ENCODE measurements at places on chromosomes 12 and 14.

DNA sequence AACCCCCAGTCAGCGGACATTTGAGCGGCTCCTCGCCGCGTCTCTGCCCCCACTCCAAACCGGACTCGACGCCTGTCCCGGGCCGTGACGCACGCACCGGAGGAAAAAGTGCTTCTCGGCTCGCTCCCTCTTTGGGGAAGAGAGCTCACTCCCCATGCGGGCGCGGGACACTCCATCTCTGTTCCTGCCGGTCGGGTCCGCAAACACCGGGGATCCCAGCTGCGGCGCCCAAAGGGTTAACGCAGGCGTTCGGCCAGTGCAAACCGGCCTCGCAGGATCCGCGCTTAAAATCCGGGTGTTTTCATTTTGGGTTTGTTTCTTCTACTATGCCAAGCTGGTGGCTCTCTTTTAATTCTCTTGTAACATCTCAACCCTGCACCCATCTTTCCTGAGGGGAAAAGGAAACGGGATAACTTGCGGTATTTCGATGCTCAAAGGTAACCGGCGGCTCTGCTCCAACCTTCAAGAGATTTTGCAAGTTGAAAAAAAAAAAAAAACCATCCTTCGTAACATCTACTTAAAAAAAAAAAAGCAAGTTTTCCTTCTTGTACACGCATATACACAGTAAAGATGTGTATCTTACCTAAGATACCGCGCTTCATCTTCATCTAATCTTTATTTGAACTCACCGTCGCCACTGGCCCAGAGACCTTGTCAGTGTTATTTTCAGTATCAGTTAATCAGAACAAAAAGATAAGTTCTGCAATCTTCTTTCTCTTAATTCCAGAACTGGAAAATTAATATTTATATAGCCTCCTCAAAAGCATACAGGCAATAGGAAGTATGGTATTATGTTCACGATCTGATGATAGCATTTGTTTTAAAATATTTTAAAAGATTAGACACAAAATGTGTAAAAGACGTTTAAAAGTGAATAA, 1.6 kb upstream of the ATP2B1 start:
- DNase-seq, result peak; percentile 86

GRCh38 chr12:124563401-124563800, 4.0 kb downstream of the NCOR2 start:
- no peak for DNase-seq

DNA sequence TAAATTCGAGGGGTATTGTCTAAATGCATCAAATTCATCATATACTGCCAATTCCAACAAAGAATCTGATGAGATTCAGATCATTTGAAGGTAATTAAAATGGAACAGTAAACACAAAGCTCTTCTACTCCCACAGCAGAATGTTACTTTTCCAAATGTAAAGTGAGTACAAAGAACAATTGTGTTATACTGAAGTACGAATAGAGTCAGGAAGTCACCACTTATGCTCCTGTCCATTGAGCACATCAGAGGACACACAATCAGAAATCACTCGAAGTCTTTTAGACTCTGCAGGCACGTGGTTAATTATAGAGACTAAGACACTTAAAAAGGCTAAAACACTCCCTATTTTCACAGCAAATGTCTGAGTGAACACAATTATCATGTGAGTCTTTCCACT, 388.5 kb upstream of the MIS18BP1 start:
- DNase-seq, result no peak

DNA sequence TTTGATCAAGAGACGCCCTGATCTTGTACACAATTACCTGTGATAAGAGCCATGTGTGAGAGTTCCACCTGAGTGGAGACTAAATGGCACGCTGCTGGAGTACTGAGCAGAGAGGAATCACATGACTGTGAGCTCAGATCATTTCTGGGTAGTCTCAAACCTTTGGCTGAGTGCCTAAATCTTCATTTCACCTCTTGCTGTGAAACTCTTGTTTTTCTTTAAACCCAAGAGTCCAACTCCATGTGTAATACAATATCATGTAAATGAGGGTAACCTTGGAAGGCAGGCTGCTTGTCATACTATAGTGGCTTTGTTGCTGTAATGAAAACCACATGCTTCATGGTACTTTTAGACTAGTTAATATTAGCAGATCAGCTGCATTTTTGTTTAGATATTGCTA, 156.9 kb downstream of the CAND1 start:
- DNase-seq, result no peak

- no peak for DNase-seq
Observed at GRCh38 chr14:54275997-54276725, 120.6 kb upstream of the CDKN3 start.

DNA sequence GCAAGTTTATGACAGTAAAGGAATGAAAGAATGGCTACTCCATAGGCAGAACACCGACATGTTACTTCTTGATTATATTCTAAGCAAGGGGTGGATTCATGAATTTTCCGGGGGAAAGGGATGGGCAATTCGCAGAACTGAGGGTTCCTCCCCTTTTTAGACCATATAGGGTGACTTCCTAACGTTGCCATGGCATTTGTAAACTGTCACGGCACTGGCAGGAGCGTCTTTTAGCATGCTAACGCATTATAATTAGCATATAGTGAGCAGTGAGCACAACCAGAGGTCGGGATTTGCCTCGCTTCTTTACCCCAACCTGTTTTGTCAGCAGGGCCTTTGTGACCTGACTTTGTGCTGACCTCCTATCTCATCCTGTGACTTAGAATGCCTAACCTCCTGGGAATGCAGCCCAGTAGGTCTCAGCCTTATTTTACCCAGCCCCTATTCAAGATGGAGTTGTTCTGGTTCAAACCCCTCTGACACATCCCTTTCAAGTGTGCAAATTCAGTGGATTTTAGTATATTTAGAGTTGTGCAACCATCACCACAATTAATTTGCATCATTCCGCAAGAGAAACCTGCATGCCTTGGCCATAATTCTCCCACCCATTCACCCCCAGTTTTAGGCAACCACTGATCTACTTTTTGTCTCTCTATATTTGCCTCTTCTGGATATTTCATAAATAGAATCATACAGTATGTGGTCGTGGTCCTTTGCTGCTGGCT, 27.4 kb downstream of the PALS1 start:
- no peak for DNase-seq

- DNase-seq, result peak; percentile 12
Observed at GRCh38 chr12:5889381-5890047, 55.5 kb downstream of the ANO2 start.

DNA sequence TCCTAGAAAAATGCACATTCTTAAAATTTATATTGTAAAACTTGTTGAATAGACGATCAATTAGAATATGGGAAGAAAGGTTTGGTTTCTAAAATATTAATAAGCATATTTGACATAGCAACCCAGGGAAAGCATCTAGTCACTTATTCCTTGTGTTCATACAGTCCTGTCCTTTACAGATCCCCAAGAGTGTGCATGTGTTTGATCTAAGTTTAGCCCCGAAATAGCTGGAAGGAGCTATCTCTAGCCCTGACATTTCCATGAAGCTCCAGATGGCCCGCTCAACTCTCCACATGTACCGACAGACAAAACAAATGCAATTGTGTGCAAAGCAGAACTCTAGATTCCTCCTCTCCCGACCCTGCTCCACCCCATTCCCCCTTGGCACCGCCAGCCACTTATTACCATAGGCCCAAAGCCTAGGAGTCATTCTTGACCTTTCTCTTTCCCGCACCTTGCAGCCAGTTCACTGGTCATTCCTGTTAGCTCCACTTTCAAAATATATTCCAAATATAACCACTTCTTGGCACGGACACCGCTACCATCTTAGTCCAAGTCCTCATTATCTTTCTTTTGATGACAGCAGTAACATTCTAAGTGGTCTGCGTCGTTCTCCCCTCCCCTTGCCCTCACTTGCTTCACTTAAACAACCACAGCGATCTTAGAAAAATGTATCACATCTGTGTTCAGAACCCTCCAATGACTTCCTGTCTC, 45.4 kb upstream of the GZMB start:
- DNase-seq, result no peak

GRCh38 chr12:98544751-98545150, 29.4 kb downstream of the TMPO start:
- DNase-seq, result no peak

DNA sequence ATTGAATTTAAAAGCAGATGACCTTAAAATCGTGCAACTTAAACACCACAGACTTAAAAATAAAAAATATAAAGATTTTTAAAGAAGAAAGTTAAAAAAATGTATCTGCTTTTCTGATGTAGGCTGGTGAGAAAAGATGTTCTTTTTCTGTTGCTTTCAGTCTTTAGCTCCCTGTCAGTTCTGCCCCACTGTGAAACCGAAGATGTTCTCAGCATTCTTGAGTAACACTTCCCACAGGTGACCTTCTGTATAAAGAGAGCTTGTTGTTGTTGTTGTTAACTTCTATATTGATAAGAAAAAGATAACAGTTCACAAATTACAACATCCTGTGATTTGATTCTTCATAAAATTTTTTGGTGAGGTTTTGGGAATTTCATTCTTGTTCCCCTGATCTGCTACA, 377.9 kb upstream of the RGS6 start:
- DNase-seq, result peak; percentile 9

- peak; percentile 53 for DNase-seq
Observed at GRCh38 chr12:100267603-100268281, 765 bp downstream of the SCYL2 start.

DNA sequence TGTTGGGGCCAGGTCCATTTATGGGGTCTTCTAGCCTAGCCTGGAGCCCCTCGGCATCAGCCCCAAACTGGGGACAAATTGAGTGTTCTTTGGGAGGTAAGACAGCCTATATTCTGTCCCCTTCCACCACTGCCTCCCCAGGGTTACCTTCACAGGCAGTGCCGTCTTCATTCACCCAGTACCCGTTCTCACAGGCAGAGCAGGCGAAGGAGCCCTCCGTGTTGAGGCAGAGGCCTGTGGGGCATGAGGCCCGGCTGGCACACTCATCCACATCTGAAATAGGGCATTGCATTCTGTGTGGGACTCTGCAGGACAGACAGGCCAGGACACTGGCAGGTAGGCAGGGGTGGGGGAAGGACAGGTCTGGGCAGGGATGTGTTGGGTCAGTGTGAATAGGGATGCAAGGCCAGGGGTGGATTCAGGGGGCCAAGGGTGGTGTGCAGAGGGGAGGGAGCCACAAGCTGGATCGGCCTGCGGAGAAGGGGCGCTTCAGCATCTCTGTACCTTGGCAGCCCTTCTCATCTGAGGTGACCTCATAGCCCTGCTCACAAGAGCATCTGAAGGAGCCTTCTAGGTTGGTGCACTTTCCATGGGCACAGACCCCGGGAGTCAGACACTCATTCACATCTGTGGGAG, 16.1 kb downstream of the ISCA2 start:
- DNase-seq, result no peak

- DNase-seq, result no peak
Observed at GRCh38 chr12:103181366-103182152, 224.1 kb downstream of the ASCL1 start.

- DNase-seq, result no peak
Observed at GRCh38 chr12:107597695-107598410, 87.7 kb upstream of the PWP1 start.

- no peak for DNase-seq
Observed at GRCh38 chr12:34257093-34257492, 234.8 kb downstream of the ALG10 start.

GRCh38 chr12:1108276-1108675, 117.3 kb downstream of the ERC1 start:
- DNase-seq, result peak; percentile 39

GRCh38 chr14:71206123-71206522, 298.9 kb downstream of the PCNX1 start:
- peak; percentile 4 for DNase-seq

DNA sequence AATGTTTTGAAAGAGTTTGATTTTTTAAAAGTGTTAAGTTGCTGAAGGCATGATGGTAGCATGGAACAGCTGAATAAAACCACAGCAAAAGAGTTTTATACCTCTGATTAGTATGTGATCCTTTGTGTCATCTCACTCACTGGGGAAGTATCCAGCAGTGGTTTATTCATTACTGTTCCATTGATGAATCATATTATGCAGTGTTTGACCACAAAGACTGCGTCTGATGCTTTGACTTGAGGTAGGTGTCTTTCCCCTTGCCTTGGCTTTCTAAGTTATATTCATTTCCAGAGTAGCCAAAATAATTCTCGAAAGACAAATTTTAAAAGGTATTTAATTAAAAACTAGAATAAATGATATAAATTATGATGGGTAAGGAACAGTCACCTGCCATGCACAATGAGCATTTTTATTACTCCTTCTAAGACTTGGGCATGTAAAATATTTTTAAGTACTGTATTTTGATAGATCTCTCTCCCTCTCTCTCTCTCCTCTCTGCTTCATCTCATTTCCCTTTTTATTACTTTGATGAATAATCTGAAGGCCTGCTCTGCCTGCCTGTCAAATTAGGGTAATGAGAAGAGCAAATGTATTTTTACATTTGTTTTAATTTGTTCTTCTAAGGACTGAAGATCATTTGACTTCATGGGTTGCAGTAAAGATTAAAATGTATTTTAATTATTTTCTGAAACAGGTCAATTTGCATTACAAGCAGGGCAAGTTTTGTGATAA, 164.9 kb downstream of the NAV3 start:
- no peak for DNase-seq

DNA sequence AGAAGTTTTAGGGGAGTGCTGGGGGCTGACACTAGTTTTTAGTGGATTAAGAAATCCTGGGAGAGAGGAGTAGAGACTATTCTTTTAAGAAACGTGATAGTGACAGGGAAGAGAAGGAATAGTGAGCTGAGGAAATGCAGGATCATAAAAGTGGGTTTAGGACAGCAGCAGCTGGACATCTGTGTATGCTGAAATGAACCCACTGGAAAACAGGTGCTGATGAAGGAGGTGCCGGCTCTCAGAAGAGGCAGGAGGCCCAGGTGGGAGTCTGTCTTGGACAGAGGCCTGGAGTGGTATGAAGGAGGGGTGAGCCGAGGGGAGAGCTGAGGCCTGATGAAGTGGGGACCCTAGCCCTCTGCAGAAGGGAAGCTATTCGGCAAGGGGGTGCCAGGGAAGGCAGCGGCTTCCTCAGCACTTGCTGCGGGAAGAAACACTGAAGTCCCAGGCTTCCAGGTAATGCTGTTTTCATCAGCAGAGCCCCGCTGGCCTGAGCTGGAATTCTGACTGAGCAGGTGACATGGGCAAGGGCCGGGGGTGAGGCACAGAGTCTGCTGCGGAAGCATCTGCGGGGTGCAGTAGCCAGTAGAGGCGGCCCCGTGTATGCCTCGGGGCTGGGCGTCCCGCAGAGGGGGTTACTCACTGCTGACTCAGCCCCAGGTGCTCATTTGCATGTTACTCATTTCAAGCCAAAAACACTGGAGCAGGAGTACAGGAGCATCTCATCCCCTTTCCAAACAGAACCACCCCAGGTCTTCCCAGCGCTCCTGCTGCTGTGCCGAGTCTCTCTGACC, 89.7 kb downstream of the TMCC3 start:
- DNase-seq, result no peak

DNA sequence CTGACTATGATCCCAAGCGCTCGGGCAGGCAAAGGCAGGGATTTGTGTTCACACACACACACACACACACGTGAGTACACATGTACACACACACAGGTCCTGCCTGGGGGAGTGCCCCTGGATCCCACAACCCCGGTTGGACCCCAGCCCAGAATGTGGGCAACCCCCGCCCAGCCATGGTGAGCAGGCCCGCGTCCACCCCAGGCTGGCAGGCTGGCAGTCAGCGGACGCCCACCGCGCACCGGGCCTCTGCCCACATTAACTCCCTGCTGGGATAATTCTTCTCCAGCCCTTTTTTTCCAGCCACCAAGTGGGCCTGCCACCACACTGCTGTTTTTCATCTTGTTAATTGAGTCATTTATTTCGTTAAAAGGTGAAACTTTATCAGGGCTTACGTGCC, 256.2 kb downstream of the BCL11B start:
- no peak for DNase-seq
